HT1080 (cell line): ENCODE measurements at places on chromosomes 7 and 10.

GRCh38 chr7:7792056-7792455 is 73.6 kb upstream of the RPA3 start:
- no peak for DNase-seq

DNA sequence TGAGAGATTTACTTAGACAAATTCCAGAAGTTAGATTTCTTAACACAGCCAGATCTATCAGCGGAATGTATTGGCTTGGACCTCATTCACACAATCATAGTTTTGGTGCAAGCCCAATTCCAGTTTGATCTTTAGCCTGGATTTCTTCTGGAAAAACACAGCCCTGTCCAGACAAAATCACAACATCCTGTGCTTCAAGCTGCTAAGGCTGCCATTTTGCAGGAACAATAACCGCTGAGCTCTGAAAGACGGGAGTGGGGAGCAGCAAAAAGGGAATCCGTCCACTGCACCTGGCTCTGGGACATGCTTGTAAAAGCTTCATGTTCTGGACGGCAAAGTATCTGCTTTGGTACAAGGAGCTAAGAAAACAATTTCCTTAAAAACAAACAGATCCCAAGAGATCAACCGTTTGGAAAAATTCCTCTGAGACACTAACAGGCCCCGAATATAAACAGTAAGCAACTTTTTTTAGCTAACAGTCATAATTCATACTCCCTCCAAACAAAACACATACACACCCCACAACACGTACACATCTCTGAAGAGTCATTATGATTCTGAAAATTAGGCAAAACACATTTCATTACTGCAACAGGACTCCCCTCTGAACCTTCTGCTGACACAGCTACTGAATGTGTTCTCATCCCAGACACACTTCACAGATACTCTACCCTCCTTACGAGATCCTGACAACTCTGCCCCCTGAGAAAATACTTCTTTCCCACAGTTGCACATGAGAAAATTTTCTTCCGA is 32.4 kb downstream of the ITIH5 start:
- no peak for DNase-seq

DNA sequence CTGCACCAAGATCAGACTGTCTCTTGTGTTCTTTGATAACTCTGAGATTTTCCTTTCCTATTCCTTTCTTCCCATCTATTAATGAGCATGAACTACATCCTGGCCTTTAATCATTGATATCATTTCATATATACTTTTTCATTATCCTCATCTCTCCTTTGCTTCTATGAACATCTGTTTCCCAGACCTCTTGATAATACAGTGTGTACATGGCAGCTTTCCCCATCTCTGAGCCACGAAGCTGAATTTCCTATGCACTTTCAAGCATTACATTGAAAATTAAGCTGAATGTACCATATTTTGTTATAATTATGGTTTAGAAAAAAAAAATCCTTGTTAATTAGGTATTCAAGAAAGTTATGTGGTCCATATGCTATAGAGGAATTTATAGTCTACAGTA is 60.9 kb upstream of the CREB5 start:
- DNase-seq: no peak

DNA sequence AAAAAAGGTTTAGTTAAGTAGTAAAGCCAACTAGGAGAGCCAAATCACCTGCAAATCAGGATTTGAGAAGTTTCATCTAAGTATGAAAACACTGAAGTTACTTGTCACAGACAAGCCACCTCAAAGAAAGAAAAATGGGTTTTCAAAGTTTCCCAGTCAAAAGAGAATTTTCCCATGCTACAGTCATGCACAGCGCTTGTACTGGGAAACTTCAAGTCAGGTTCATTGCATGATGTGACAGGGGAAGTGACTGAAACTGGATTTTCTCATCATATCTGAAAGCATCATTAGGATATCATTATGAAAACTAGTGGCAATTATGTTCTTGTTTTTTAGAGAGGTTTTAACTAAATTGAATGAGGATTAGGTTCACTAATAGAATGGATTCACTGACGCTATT is 167.0 kb downstream of the SGMS1 start:
- DNase-seq: no peak

DNA sequence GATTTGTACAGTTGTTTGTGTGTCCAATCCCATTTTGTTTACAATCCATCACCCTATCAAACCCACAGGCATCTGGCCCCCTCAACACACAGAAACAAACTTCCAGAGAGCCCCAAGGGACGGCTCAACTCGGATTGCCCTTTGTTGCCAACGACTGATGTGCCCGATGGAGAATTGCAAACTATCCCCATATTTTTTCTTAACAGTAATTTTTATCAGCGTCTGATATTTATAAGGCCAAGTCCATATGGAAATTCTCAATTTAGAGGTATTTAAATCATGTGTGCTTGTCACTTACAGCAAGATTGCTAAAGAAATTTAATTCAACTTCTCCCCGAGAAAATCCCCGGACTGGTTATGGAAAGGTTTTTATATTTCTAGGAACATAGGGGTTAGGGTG is 113.9 kb upstream of the NPS start:
- no peak for DNase-seq

DNA sequence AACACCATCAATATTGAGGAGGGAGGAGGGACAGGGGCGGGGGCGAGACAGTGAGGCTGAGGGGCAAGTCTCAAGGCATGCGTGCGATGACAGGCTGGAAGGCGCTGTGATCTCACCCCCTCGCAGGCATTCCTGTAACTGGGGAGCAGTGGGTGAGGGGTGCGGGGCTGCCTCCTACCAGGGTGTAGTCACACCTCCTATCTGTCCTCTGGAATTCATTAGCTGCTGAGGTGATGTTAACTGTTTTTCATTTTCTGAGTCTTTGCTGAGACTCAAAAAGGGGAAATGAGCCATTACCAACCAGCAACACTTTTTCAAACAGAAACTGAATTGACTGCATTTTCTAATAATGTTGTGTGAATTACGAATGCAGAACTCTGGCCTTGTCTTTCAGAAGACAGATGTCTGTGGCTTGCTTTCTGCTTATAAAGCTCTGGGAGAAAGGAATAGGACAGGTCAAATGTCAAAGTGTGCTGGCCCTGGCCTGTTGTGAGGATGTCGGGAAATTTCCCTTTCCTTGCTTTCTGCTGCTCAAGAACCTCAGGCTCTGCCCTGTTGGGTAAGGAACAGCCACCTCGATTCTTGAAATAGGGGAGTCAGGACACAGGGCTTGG is 23.7 kb upstream of the CDH23 start:
- DNase-seq: no peak

DNA sequence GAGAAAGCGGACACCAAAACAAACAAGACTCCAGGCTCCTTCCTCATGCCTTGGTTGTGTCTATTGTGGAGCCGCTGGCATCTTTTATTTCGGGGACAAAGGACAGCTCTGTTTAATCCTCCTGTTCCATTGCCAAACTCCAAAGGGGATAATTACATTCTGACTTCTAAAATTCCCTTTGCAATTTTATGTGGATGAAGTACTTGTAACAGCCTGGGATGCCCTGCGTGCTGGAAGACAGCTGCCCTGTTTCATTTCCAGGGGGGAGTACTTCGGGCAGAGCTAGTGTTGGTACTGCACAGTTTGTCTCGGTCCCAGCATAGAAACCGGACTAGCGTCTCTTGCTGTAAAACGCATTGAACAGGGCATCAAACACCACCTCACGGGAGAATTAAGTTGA is 90.9 kb downstream of the BAMBI start:
- DNase-seq: no peak

GRCh38 chr10:132630666-132631337 is 93.2 kb downstream of the INPP5A start:
- no peak for DNase-seq

DNA sequence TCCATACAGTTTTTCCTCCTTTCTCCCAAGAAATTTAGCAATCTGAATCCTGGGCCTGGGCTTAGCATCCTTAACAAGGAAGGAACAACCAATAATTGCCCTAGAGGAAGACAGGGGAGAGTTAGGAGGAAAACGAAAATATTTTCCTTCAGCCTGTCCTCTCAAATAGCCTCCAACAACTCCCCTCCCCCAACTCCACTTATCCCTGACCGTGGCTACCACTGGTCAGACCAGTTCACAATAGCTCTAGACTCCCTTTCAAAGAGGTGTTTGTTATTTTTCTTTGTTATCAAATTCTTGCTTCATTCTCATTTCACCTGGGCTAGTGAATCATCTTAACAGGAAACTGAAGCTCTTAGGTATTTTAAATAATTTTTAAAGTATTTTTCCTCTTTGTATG is 114.1 kb downstream of the CPED1 start:
- no peak for DNase-seq

DNA sequence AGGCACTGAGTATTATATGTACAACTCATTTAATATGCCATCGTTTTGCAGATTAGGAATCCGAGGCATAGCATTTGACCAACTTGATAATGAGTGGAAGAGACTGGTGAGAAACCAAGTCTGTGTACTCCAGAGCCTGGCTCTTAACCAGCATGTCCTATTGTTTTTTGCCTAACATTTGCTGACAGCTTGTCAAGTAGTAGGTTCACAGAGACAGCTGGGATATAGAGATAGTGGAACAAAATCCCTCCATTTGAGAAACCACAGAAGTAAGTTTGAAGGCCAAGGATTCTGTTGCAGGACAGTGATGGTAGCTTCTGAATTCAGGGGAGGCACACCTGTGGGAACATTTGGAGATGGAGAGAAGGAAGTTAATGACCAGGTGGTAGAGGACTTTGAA is 206.9 kb upstream of the PRPS1L1 start:
- no peak for DNase-seq

DNA sequence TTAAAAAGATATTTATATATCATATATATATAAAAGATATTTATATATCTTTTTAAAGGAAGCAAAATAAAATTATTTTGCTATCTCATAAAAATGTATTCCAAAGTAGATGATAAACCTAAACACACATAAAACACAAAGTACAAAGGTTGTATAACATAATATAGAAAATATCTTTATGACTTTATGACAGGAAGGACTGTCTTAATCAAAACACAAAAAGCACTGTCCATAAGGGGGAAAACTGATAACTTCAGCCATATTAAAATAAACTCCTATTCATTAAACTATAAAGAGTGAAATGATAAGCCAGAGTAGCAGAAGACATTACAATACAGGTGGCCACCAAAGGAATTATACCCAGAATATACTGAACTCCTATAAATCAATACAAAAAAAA is 34.8 kb downstream of the KDM7A start:
- no peak for DNase-seq

DNA sequence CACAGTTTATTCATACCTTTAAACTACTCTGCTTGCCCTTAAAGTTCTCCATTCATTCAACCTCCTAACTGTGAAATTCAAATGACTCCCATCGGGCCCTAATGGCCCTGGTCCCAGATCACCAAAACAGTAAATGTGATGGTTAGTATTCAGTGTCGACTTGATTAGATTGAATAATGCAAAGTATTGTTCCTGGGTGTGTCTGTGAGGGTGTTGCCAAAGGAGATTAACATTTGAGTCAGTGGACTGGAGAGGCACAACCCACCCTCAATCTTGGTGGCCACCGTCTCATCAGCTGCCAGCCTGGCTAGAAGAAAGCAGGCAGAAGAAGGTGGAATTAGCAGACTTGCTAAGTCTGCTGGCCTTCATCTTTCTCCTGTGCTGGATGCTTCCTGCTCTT is 80.1 kb upstream of the PLXNA4 start:
- DNase-seq: no peak

- peak; percentile 57 for DNase-seq
These were observed 537 bp downstream of the SH3PXD2A start for GRCh38 chr10:103854686-103855391.

- no peak for DNase-seq
These were observed 8.4 kb upstream of the LRRC61 start for GRCh38 chr7:150314639-150315239.

DNA sequence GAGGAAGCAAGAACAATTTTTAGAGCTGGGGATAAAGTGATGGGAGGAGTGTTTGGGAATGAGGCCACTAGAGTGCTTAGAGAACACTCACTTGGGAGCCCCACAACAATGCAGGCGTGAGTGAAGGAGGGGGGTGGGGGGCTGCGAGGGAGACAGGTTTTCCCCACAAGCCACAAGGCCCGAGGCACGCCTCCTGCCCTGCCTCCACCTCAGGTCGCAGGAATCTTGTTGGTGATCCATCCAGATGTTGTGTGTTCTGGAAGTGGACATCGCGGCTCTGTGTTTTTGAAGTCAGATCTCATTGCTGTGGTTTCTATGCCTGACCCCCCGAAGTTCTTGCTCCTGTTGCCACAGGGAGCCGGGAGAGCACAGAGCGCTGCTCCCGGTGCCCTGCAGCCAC is 178.0 kb upstream of the BMPER start:
- DNase-seq: no peak

GRCh38 chr10:46328853-46329689 is 42.3 kb downstream of the ANTXRL start:
- no peak for DNase-seq

- no peak for DNase-seq
These were observed 148.1 kb upstream of the ZNF32 start for GRCh38 chr10:43796781-43797180.

GRCh38 chr7:23712368-23713284 is 2.6 kb downstream of the STK31 start:
- DNase-seq: peak; percentile 65

- DNase-seq: peak; percentile 84
These were observed 598 bp upstream of the ZEB1 start for GRCh38 chr10:31318382-31318853.

- peak; percentile 27 for DNase-seq
These were observed 359.7 kb upstream of the PCDH15 start for GRCh38 chr10:55160655-55161283.

DNA sequence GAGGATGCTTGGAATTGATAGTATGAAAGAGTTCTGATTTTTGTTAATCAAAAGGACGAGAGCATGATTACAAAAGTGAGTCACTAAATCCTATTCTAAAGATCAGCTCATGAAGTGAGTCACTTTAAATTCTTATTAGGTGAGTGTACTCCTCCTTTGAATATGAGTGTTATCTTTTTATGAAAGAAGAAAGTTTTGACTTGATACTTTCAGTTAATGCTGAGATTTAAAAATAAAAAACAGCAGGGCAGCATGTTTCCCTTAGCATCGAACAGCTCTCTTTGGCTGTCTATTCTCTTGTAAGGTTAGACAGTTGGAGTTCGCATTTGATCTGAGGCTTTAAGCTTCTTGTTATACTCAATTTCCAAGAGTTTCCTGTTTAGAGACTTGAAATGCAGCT is 222.0 kb downstream of the TWIST1 start:
- peak; percentile 88 for DNase-seq

GRCh38 chr7:116834815-116835504 is 27.4 kb upstream of the CAPZA2 start:
- peak; percentile 70 for DNase-seq

DNA sequence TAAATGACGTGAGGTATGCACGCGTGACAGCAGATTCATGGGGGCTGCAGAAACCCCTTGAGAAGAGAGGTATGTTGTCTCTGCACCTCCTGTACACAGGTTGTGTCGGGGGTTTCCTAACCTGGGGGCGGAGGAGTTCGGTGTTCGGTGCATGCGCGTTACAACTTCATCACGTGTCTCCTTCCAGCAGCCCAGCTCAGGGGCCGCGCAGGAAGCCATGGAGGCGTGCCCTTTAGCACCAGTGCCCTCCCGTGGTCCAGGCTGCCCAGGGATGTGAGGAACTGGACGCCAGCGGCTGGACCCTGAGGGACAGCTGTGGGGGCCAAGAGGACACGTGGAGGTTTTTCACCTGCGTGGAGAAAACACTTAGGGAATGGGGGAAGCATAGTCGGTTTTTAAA is 186.4 kb downstream of the EBF3 start:
- no peak for DNase-seq
